ENCODE measurements at places on chromosomes 11 and 22.

GRCh38 chr22:30445438-30446145, 20.0 kb downstream of the MTFP1 start:
- no peak for DNase-seq

DNA sequence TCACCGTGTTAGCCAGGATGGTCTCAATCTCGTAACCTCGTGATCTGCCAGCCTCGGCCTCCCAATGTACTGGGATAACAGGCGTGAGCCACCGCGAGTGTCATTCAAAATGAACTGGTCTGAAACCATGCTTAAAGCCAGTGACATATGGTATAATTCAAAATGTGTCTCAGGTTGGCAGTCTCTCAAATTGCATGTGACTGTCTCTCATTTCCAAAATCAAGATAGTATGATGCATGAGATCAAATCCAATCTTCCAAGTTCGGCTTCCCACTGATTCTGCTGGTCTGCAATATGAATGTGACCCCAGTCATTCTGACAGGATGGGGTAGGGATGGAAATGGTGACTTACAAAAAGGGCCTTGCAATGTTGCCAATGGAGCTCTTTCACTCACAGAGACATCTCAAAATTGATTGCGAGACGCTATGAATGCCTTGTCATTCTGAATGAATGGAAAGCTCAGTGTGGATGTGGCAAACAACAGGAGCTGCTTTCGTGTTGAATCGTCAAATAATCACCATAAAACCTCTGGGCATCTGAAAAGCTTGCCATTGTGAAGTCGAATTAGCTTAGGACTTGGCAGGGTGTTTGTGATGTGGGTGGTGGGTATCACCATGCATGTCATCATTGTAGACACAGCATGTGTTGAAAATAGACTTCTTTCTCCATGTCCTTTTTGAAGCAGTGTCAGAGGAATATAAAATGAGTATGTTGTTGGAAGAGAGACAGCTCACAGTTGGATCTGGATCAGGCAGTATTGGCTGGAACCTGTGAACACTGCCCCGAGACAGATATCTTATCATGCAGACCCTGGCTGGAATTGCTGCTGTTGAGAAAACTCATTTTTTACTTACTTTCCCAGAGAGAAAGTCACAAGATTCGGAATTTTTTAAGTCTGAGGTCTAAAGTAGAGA, 12.2 kb downstream of the SLN start:
- no peak for DNase-seq

DNA sequence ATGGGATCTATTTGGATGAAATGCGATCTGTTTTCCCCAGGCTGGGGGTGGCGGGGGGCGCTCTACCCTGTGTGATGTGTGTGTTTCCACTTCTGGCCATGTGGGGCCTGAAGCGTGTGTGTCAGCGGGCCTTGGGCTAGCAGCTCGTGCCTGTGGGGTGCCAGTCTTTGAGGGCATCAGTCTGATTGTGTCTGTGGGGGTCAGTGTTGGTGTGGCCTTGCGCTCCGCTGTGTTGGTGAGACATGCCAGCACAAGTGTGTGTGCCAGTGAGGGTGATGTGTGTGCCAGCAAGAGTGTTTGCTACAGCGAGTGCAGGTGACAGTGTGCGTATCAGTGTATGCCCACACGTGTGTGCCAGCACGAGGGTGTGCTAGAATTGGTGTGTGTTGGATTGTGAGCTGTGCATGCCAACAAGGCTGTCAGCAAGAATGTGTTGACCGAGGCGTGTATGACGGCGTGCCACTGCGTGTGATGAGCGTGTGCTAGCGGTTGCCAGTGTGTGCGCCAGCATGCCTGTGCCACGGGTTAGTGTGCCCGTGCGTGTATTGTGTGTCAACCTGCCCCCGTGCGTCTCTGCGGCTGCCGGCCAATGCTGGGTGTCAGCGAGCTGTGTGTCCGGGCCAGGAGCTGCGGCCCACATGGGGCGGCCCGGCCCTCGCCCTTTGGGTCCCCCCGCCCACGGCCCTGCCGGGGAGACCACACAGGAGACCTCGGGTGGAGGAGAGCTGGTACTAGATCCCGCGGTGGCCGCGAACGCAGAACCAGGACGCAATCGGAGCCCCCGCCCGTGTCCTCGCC, 519 bp downstream of the ARRB1 start:
- no peak for DNase-seq

GRCh38 chr11:118243993-118244762, 8.0 kb downstream of the MPZL3 start:
- no peak for DNase-seq

GRCh38 chr11:76265771-76266241, 59.5 kb upstream of the WNT11 start:
- no peak for DNase-seq

- no peak for DNase-seq
Measured at GRCh38 chr11:121226415-121227263, 65.9 kb upstream of the SC5D start.

- no peak for DNase-seq
Measured at GRCh38 chr22:42074132-42074811, at the start of gene PHETA2. Gene PHETA2 (plus strand): TSS chr22:42074248. CDS start chr22:42077294, 3,046 bp downstream.

DNA sequence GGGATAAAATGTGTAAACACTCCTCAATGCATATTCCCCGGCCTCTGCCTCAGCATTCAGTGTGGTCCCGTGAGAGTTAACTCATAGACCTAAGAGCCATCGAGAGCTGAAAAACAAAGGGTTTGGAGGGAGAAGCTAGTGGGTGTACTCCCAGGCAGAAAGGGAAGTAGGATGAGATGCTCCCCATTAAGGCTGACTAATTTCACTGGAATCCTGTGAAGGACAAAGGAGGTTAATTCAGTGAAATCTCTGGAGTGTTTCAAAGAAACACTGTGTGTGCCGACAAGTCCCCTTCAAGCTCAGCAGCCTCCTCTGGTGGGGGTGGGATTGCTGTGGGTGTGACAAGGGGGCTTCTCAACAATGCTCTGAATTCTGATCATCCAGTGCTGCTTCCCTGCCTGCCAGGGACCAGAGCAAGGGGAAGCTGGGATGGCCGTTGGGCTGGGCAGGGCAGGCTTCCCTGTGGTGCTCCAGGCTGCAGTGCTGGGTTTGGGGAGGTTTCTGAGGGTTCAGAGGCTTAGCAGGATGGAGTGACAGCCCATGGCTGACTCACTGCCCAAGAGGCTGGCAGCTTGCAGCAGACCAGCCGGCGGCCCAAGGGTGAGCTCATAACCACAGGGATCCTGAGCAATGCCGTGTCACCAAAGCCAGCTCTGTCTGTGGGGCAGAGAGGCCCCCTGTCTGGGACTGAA, 61.4 kb upstream of the BMAL1 start:
- DNase-seq = peak; percentile 92

- peak; percentile 30 for DNase-seq
Measured at GRCh38 chr22:20783844-20784723, 10.2 kb downstream of the SERPIND1 start.

- DNase-seq = no peak
Measured at GRCh38 chr11:84322211-84322610, 1036.0 kb upstream of the CCDC90B start.

DNA sequence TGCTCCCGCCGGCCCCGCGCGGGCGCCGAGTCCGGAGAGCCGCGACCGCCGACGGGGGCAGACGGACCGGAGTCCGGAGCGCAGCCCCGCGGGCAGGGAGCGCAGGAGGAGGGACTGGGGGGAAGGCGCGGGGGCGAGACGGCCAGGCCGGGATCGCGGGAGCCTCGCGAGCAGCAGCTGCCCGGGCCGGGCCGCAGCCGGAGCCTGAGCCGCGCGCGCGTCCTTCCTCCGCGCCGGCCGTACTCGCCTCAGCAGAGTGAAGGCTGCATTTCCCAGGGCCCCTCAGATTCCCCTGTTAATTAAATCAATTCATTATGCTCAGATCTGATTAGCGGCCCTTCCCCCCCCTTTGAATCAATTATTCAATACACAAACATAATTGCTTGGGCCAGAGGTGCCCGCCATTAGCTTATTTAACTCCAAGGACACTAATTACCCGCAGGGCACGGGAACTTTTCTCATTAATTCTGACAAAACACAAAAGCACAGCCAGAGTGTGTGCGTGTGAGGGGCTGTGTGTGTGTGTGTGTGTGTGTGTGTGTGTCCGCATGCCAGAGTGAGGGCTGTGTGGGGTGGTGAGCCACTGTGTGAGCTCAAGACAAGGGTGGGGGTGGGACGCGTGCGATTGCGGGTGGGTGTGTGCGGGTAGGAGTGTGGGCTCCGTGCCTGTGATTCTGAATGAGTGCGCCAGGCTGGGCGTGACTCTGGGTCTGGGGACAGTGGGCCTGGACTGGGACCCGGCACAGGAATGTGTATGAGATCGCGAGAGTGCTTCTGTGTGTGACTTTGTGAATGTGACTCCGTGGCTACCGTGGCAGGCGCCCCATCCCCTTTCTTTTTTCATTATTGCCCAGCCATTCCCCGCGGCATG, 5.1 kb upstream of the LMO1 start:
- no peak for DNase-seq

DNA sequence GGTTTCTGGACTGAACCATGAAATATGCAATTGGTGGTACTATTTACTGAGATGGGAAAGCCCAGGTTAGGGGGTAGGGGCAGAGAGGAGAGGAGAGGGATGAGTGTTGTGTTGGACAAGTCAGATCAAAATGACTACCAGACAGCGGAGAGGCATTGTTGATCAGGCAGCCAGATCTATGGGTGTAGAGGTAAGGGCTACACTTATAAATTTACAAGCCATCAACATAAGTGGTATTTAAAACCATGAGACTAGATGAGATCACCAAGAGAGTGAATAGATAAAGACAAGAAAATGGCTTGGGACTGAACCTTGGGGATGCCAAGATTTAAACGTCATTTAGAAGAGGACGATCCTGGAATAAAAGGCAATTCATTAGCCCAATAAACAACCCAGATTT, 123.4 kb downstream of the NXPE2 start:
- DNase-seq = no peak

DNA sequence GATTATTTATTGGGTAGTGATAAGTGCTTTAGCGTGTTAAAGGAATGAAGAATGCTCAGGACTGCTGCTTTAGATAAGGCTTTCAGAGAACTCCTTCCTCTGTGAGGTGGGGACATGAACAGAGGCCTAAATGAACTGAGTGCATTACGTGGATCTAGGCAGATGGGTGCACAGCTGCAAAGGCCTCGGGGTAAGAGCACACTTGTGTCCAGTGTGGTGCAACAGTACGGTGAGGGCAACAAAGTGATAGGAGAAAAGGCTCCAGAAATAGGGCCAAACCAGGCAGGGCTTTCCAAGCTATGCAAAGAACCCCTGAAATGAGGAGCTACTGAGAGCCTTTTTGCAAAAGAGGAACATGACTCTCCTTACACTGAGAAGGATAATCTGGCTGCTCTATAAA, 45.3 kb upstream of the ARHGAP32 start:
- DNase-seq = no peak

GRCh38 chr22:31291481-31292235, 630 bp downstream of the PIK3IP1 start:
- no peak for DNase-seq

- no peak for DNase-seq
Measured at GRCh38 chr22:46854125-46854870, 91.8 kb downstream of the TBC1D22A start.

GRCh38 chr11:41997844-41998401, 538.5 kb upstream of the LRRC4C start:
- no peak for DNase-seq

DNA sequence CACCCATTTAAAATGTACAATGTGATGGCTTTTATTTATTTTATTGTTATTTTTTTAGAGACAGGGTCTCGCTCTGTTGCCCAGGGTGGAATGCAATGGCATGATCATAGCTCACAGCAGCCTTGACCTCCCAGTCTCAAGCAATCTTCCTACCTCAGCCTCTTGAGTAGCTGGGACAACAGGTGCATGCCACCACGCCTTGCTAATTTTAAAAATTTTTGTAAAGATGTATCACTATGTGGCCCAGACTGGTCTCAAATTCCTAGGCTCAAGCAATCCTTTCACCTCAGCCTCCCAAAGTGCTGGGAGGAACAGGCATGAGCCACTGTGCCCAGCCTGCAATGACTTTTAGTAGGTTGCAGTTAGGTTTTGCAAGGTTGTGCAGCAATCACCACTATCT, 14.3 kb downstream of the CLDN5 start:
- DNase-seq = no peak

- no peak for DNase-seq
Measured at GRCh38 chr11:2769409-2770095, 69.8 kb upstream of the KCNQ1OT1 start.

DNA sequence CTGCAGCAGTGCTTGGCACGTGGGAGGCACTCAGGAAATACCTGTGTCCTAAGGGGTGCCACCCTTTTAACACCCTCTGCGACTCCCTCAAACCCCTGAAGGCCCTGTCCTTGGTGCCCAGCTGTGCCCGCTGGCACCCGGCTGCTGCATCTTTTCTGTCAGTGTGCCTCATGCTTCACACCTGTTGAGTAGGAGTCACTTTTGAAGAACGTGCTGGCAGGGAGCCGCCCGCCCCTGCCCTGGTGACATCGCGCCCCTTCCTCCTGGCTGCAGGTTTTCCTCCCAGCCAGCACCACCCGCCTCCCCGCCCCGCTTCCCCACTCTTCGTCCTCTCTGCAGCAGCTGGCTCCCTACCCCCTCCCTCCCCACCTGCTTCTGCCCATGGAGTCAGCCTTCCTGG, 17.8 kb downstream of the FRMD8 start:
- DNase-seq = no peak

DNA sequence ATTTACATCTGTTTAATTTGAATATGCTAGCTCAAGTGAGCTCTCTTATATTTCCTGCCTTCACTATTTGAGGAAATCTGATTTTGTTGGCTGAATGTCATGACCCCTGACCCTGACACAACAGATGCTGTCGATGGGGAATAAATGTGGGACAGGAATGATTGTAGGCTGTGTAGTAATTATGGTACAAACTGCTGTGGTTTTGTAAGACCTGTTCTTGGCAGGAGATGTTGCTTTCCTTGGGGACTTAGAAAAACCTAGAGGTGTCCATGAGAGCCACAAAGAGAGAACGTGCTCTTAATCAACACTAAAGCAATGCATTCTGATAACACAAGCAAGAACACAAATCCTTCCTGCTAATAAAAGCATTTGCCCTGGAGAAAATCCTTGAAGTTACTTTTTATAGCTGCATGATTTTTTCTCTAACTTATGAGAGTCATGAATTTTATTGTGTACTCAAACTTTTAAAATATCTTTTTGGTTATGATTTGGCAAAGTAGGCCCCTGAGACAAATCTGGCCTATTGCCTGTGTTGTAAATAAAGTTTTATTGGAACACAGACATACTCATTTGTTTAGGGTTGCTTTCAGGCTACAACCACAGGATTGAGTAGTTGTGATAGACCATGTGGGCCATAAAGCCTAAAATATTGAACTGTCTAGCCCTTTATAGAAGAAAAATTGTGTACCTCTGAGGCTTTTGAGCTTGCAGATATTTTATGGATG, 90.2 kb downstream of the DDX10 start:
- no peak for DNase-seq

- no peak for DNase-seq
Measured at GRCh38 chr22:18075101-18075719, 2.6 kb upstream of the PEX26 start.
